ENCODE measurements at places on chromosomes 13 and 19.

- DNase-seq: no peak
These were observed 576.9 kb downstream of the IRS2 start for GRCh38 chr13:109209526-109209925.

- no peak for DNase-seq
These were observed 13.8 kb downstream of the PAK4 start for GRCh38 chr19:39139305-39139874.

DNA sequence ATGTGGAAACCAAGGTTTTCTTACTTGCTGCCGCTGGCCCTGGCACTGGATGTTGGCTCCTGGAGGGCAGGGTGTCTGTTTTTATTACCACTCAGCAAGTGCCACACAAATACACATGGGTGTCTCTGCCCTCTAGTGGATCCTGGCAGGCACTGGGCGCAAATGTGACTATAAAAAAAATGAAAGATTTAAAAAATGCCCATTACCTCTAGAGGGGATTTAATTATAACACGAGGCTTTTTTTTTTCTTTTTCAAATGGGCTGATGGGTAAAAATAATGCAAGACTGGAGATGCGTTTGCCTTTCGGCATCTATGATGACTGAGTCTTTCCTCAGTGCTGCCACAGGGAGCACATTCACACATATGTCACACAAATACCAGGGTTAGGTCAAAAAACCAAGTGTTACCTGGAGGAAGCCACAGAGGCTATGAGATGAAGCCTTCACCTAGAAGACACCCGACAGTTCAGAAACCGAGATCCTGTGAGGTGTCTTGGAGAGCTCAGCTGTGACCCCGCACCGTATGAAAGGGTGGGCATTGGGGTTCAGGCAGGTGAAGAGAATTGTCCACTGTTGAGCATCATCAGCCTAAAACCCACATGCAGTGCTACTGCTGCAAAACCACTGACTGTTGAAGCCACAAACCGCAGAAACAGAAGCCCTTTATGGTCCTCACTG, 25.7 kb downstream of the CHAMP1 start:
- DNase-seq: no peak

DNA sequence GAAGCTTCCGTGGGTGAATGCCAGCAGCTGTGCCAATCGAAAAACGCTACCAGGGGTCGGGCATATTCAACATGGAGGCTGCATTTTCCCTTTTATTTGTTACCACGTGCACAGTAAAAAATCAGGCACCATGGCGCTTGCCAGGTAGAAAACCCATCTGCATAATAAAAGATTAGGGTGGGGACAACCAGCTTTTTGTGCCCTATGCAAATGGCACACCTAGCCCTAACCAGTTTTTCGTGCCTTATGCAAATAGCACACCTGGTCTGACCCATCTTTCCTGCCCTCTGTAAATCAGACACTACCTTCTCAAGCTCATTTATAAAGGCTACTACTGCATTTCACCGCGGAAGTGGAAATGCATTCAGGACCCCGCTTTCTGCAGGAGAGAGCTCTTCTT, 62.1 kb upstream of the FREM2 start:
- no peak for DNase-seq

GRCh38 chr19:47755762-47756626, 10.6 kb downstream of the NOP53 start:
- no peak for DNase-seq

- DNase-seq: no peak
These were observed 1.4 kb downstream of the NPAS1 start for GRCh38 chr19:47020992-47021496.

DNA sequence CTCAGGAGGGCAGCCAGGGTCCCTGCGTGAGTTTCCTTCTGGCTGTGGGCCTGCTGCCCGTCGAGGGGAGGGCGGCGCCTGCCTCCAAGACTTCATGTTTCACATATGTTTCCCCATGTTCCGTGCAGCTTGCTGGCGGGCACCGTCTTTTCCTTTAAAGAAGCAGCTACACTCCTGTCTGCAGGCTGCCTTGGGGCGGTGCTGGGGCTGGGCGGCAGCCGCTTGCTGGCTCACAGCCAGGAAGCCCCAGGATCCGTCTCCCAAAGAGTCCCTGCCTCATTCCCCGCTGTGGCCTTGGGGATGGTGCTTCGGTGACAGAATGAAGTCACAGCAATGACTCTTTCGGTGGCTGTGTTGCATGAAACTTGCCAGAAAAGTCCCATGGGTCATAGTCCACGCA, 24.9 kb downstream of the PIAS4 start:
- no peak for DNase-seq

GRCh38 chr19:20416661-20417060, 148.9 kb downstream of the ZNF737 start:
- no peak for DNase-seq

- no peak for DNase-seq
These were observed 11.3 kb downstream of the RGCC start for GRCh38 chr13:41468631-41469030.

- no peak for DNase-seq
These were observed 30.0 kb downstream of the CSNK1G2 start for GRCh38 chr19:1970806-1971502.

- DNase-seq: no peak
These were observed 2.7 kb downstream of the ACTL9 start for GRCh38 chr19:8695911-8696310.

DNA sequence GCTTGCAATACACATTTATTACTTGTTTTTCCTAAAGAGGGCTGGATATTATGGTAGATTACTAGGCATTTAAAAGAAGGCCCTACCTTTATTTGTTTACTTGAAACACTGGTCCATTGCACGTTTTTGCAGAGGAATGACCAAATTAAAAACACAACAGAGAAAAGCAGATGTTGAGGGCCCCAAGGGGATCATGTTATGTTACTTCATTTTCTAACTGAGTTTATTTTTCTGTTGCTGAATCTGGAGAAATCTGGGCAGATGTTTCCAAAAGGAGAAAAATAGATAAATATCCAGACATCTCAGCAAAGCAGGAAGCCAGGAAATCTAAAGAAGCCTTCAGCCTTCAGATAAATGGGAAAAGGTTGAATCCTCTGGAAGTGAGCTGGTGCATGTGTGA, 353.0 kb downstream of the NDFIP2 start:
- DNase-seq: no peak

GRCh38 chr13:111937777-111938311, 129.1 kb upstream of the SOX1 start:
- no peak for DNase-seq

GRCh38 chr13:40519637-40520036, 146.8 kb downstream of the FOXO1 start:
- DNase-seq: no peak

GRCh38 chr13:28412981-28413380, 81.9 kb downstream of the FLT1 start:
- no peak for DNase-seq

DNA sequence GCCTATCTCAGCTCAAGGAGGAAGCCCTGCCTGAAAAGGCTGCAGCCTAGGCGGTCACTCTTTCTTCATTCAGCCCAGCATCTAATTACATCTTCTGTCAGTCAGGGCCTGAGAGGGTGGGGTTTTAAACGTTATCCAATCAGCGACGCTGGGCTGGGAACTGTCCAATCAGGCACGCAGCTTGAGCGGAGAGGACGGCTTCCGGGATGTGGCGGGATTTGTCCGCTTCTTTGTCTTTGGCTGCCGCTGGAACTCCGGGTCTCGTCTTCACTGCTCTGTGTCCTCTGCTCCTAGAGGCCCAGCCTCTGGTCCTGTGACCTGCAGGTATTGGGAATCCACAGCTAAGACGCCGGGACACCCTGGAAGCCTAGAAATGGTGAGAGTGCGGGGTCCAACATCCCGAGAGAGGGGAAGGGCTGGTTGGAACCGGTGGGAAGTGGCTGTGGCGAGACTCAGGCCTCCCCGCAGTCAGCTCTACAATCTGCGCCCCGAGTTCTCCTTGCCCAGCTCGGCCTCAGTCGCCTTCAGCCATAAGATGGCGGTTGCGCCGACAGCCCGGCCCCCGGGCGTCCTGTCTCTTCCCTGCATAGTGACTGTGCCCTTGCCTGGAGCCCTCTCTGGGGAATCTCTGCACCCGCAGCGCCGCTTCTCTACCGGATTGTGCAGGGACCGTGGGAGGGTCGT, at the start of gene ZNF738:
TSS of gene ZNF738 (plus strand) at position 233 of the 684 bp plus-strand sequence. CDS start at position 374, 141 bp downstream.
- DNase-seq: peak; percentile 73

GRCh38 chr13:95643936-95644598, 439 bp downstream of the DZIP1 start:
- DNase-seq: no peak

DNA sequence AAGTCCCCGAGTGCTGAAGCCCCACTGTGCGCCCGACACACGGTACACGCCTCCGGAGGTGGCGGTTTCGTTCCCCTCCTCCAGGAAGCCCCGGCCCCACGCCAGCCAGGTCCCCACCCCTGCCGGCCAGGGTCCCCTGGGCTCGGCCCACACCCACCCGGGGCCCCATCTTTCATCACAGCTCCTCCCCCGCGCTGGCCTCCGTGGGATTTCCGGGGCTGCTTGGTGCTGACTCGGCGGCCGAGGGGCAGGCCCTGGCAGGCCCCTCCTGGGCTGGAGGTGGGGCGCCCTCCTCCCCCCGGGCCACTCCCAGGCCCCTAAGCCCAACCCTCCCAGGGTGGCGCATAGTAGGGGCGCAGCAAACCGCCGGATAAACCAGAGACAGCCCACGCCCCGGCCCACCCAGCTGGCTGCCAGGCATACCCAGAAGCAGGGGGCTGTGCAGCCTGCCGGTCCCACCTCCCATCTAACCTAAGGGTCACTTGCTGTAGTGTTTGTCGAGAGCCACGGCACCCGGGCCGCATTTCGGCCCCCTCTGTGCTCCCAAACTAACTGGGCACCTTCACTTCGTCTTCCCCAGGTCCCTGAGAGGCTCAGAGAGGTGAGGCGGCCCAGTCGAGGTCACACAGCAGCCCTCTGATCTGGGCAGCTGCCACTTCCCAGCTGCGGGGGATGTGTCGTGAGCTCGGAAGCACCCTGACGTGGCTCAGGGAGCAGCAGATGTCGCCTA, 6.6 kb downstream of the ZBTB7A start:
- peak; percentile 45 for DNase-seq

- DNase-seq: no peak
These were observed 198.4 kb downstream of the NDFIP2 start for GRCh38 chr13:79679334-79679733.

GRCh38 chr19:21147540-21147939, 5.7 kb downstream of the ZNF431 start:
- DNase-seq: no peak

- DNase-seq: no peak
These were observed 41.8 kb downstream of the IRS2 start for GRCh38 chr13:109744512-109745051.

DNA sequence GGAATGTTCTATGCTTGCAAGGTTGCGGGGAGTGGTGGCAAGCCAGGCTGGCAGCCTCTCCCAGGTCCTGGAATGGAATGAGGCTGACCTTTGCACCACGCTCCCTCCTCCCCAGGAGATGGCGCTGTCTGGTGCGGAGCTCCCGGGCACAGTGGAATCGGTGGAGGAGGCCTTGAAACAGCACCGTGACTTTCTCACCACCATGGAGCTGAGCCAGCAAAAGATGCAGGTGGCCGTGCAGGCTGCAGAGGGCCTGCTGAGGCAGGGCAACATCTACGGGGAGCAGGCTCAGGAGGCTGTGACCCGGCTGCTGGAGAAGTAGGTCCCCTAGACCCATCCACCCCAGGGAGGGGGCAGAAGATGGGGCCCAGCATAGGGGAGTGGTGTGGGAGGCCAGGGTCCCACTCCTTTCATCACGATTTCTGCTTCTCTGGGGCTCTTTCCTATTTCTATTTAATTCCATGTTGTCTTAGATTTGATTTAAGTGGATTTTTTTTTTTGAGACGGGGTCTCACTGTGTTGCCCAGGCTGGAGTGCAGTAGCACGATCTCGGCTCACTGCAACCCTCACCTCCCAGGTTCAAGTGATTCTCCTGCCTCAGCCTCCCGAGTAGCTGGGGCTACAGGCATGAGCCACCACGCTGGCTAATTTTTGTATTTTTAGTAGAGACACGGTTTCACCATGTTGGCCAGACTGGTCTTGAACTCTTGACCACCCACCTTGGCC, 53.2 kb upstream of the SHKBP1 start:
- peak; percentile 41 for DNase-seq

- DNase-seq: no peak
These were observed 29.0 kb downstream of the ELAVL1 start for GRCh38 chr19:7976461-7976860.

- DNase-seq: no peak
These were observed 67.5 kb downstream of the LATS2 start for GRCh38 chr13:20993661-20994440.

- DNase-seq: no peak
These were observed 302.8 kb downstream of the MYO16 start for GRCh38 chr13:108932196-108932595.

- no peak for DNase-seq
These were observed 157.5 kb upstream of the ZNF536 start for GRCh38 chr19:30214651-30215051.

DNA sequence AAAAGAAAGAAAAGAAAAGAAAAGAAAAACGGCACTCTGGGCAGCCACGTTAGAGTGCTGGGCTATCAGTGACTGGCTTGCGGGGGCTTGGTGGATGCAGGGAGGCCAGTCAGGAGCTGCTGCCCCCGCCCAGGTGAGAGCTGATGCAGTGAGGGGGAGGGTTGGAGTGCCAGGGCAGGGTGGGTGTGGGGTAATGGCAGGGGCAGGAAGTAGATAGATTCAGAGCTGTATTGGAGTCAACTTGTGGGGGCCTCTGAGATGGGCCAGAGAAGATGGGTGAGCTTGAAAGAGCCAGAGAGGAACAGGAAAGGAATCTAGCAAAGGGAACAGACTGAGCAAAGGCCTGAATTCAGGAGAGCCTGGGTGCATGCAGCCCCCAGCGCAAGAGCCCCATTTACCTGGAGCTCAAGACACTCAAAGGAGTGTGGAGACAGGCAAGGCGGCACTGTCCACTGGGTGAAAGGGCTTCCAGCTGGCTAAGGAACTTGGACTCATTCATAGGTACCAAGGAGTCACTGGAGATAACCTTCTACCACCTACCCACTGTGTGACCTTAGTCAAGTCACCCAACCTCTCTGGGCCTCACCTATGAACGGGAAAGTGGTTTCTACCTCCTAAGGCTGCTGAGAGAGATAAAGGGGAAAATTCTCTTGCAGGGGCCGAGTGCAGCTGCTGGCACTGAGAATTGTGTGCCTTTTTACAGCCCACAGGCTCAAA, 20.2 kb downstream of the VSTM2B start:
- DNase-seq: no peak

DNA sequence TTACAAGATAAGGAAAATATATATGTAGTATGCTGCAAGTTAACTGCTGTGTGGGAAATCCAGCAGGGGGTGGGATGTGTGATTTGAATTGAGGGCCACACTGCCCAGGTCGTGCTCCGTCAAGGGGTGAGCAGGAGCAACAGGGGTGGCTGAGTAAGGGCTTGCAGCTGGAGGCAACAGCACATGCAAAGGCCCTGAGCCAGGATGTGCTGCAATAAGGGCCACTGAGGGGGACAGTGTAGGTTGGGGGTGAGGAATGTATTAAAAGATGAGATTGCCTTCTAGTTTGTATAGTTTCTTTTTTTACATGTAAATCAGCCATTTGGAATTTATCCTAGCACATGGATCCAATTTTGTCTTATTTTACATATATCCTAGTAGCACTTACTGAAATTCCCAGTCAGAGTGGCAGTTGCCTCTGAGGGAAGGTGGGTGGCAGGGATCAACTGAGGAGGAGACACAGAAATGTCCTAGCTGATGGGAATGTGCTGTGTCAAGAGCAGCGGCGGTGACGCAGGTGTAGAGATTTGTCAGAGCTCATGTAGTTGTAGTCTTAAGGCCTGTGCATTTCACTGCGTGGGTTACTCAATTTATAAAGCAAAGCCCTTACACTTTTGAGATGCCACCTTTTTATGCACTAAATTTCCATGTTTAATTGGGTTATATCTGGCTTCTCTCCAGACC, 5.4 kb upstream of the RBM42 start:
- DNase-seq: no peak

- DNase-seq: no peak
These were observed 4.2 kb downstream of the CYTH2 start for GRCh38 chr19:48473161-48473966.
